ENCODE measurements at places on chromosomes 2 and 18.

DNA sequence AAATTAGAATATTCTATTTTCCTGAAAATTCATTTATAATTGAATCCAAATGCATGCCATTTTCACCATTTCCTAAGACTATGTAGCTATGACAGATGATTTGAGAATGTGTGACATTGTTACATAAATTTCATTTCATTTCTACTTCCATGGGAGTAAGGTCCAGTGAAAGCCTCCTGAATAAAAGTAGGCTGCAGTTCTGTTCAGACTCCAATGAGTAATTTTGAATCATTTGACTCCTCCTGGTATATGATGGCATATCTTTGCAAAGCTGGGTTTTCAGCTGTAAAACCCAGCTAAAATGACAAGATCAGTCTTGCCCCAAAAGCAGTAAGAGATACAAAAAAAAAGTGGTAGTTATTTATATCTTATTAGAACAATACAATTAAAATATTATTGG is 101.0 kb upstream of the DNAJC10 start:
- DNase-seq = no peak

- no peak for DNase-seq
Measured at GRCh38 chr18:31509571-31509970, 11.6 kb downstream of the DSG2 start.

DNA sequence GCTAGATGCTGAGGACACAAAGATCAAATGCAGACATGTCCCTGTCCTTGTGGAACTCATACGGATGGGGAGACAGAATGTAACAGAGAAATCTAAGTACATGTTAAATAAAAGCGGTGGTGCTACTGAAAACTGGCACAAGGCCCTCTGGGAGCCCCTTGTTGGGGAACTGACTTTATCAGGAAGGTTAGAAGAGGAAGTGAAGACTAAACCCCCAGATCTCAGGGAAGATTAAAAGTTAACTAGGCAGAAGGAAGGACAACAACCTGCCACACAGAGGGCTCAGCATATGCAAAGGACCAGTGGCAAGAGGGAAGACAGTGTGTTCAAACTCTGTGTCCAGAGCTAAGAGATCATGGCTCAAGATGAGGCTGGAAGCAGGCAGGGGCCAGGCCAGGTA is 4.8 kb downstream of the CACNB4 start:
- no peak for DNase-seq

- DNase-seq = peak; percentile 76
Measured at GRCh38 chr18:35005963-35006577, 35.1 kb upstream of the MAPRE2 start.

DNA sequence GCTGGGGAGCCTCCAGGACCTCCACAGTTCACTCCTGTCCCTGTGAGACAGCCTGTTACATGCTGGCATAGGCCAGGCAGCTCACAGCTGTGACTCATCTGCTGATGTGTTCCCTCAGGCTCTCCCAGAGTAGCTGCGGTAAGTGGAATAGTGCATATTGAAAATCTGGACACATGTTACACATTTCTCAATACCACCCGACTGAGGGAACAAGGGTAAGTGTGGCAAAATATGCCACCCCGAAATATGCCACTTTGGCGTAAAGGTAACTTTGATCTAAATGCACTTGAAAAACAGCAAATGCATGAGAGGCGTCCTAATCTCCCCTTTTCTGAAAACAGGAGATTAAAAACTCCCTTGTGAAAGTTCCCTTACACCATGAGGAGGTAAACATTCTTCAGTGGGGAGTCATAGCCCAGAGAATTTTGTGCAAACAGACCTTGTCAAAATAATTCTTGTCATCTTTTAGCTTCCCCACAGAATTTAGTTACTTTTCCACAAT is 557.9 kb downstream of the CCDC85A start:
- DNase-seq = no peak

DNA sequence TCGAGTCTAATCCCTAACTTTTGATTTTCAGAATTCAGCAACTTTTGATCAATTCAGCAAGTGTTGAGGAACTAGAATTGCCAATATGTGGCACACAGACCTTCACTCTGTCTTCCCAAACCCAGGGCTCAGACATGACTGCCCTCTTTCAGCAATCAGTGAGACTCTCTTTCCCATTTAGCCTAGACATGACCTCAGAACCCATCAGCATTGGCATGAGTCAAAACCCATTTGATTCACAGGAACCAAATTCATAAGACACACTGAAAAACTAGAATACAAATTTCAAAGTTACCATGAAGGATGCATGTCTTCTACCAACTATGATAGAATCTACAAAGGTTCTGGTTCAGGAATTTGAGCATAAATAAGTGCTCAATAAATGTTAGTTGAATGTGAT is 113.6 kb upstream of the MAP3K20 start:
- no peak for DNase-seq

DNA sequence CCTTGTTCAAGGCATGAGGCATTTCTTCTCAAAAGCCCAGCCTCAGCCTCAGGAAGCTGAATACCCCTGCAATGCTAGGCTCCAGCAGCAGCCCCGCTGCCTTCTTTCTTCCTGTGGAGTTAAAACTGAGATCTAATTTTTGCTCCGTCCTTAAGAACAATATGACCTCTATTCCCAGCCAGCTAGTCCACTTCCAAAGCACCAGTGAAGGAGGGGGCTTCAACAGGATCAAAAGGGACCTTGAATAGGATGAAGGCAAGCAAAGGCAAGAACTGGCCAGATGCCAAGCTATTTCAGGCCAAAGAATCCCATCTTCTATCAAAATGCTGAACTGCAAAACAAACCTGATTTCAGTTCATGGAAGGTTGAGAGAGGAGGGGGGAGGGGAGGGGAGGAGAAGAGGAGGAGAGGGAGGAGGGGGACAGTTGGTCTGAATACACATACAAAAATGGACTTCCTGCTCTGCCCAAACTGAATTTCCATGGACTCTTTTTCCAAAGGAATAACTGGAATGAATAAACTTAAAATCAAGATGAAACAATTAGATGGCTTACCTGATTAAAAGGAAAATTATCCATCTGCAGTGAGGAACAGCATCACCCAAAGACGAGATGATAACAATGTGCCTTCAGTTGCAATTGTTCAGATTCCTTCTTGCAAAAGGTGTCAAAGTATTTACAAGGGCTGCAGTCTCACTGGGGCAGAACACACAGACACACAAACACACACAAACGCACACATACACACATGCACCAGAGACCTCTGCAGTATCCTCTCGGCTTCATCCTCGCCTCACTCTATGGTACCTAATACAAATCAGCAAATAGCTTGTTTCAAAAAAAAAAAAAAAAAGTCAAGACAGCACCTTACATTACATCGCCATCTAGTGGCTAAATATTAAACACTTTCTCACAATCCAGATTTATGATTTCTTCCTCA is at the start of gene SCN1A:
Gene SCN1A, minus strand, starts transcription at position 804 of the 939 bp plus-strand sequence. CDS start 54,399 bp downstream, outside the sequence.
- peak; percentile 31 for DNase-seq

DNA sequence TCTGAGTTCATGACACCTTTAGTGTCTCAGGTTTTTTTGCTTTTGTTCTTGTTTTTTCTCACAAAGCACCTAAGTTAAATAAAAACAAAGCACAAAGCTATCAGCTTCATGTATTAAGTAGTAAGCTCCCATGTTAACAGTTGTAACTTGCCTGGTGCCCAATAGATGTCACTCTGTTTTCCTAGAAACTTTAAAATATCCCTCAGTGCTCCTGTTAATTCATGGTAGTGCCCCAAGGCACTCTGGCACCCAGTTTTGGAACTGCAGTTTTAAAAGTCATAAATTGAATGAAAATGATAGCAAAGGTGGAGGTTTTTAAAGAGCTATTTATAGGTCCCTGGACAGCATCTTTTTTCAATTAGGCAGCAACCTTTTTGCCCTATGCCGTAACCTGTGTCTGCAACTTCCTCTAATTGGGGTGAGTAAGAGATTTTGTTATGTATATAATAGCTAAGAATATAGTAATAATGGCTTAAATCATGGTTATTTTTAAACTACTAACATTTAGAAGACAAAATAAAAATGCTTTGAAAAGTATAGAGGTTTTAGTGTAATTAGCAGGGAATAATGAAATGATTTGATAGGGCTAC is 555.0 kb upstream of the TMEFF2 start:
- no peak for DNase-seq

DNA sequence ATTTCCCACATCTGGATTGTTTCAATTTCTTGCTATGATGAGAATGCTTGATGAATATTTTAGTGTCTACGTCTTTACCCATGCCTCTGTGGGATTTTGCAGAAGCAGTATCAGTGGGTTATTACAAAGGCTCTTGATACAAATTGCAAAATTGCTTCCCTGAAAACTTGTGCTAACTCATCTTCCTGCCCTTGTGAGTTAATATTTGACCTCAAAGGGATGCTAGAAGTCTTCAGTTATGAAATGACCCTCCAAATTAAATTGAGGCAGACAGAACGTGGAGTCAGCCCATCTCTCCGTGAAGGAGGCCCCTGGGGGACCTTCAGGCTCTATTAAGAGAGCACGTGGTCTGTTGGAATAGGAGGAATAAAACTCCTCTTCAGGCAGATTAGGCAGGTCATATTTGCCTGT is 239.2 kb upstream of the HS6ST1 start:
- no peak for DNase-seq

DNA sequence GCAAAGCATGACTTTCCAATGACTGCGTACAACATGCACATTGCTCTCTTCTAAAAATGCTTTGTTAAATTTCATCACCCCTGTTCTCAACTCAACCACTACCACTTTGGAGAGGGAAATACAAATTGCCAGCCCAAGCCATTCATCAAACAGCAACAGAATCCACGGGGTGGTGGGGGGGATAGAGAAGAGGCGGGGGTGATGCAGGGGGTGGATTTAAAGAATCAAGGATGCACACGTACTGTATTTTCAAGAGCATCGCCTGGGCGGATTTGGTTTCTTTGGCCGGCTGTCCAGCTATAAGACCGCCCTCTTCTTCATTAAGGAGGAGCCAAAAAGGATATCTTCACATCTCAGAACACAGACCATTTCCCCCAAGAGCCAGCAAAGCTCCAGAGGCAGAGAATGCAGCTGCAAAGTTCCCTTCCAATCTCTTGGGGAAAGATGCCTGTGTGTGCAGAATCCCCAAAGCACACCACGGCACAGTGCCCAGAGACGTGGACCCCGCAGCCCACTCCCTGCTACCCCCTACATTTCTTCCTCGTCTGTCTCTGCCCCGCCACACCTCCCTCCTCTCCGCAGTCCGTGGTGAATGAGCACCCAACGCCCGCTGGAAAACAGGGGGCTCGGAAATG is 977 bp downstream of the SLC8A1 start:
- peak; percentile 76 for DNase-seq

GRCh38 chr2:145268931-145269330 is 749.0 kb upstream of the ZEB2 start:
- DNase-seq = no peak

- DNase-seq = no peak
Measured at GRCh38 chr18:63119647-63120046, 199.9 kb downstream of the BCL2 start.

DNA sequence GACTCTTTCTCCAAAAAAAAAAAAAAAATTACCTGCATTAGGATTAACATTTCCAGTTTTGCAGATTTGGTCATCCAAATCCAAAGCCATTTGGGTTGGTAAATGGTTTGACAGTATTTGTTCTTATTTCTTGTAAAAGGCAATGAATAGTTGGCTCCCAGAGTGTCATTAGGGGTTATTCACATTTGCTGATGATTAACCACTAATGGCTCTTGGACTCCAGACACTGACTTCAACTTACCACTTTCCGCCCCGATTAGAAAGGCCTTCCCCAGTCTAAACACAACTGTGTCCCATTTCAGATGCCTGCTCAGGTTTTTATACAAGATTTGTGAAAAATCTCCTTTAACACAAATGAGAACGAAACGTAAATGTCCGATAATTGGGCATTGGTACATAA is 9.6 kb upstream of the TGIF1 start:
- no peak for DNase-seq

DNA sequence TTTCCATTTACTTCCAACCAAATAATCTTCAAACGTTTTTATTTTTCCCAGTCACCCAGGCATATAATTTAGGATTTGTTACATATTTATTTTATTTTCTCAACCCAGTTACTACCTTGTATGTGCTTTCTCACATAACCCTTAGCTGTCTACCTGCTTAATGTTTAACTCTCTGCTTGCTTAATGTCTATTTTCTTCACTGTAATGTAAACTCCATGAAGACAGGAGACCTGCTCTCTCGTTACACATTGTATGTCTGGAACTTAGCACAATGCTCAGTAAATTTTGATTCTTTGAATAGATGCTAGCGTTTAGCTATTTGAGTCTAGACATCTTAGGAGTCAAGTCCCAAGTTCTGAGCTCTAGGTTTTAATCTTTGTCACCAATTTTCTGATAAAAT is 70.2 kb downstream of the RBBP8 start:
- no peak for DNase-seq

DNA sequence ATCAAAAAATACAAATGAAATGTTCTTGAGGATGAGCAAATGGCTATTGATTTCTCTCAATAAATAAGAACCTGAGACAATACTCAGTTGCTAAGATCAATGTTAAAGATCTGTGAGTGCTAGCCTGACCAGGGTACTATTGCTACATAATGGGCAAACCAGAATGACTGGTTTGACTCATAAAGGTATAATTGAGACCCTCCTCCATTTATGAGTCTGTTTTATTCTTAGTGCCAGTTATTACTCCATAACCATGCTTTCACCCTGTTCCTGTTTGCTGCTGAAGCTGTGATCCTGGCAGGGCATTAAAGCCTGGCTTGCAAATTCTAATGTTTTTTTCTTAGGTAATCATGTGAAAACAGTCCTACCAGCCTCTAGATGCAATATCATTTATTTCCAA is 56.6 kb upstream of the PPM1B start:
- DNase-seq = no peak

DNA sequence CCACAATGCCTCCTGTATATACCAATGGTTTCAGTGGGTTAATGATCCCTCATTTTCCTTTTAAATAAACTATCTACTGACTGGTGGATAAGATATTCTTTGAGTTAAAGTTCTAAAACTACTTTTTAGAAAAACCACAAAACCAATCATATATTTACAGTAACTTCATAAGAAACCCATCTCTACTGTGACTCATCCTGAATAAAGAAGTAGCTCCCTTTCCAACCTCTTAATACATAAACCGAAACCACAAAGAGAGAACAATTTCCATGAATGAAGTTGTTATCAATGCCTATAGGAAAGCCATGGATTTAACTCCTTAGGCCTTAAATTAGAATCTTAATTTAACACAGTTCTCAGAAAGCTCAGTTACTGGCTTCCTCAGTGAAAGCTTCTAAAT is 227.0 kb upstream of the SMAD7 start:
- DNase-seq = no peak

DNA sequence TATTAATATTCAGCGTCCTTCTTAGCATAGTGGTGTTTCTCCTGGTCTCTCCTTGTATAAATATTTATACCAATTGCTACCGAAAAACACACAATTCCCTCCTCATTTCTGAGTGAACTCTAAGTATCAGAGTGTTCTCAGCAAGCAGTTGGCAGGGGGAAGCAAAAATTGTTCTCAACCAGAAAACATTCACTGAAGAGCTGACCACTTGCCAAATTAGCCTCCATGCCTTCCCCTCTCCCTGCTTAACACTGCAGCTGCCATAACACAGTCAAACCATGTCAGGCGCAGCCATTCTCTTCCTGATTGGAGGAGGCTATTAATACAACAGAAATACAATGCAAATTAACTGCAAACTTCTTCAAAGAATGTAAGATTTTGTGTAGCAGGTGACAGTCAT is 105.0 kb downstream of the COL6A3 start:
- no peak for DNase-seq

- DNase-seq = no peak
Measured at GRCh38 chr2:3171564-3172264, 205.9 kb downstream of the EIPR1 start.

Data from muscle of arm (tissue), 14 donors.